NCI-H226 (cell line): ENCODE measurements at places on chromosomes 4 and X.
A peak's percentile ranks its signal among the peaks of the same experiment; 100 is the strongest.

DNA sequence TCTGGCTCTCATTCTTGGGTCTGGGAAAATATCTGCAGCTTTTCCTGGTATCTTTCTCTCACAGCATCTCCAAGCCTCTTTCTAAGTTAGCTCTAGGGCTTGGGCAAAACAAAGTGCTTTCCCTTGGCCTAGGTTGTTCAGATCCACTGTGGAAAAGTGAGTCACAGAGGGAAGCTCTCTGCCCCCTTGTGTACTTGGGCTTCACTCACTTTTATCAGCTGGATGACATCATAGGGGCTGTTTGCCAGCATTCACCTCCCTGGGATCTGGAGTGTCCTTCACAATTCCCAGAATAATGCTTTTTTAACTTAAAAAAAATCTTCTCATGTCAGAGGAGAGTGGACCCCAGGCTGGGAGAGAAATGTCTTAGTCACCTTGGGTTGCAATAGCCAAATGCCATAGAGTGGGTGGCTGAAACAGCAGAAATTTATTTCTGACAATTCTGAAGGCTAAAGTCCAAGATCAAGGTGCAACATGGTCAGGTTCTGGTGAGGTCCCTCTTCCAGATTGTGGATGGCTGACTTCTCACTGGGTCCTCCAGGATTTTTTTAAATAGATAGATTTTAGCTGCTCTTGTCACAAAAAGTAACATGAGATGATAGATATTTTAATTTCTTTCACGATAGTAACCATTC is 247.8 kb downstream of the SH2D1A start:
- peak; percentile 3 for DNase-seq

- DNase-seq: peak; percentile 61
These were observed 472.9 kb upstream of the GRID2 start for GRCh38 chr4:91830681-91831395.

GRCh38 chr4:152024881-152025280 is 264.1 kb upstream of the GATB start:
- no peak for DNase-seq

DNA sequence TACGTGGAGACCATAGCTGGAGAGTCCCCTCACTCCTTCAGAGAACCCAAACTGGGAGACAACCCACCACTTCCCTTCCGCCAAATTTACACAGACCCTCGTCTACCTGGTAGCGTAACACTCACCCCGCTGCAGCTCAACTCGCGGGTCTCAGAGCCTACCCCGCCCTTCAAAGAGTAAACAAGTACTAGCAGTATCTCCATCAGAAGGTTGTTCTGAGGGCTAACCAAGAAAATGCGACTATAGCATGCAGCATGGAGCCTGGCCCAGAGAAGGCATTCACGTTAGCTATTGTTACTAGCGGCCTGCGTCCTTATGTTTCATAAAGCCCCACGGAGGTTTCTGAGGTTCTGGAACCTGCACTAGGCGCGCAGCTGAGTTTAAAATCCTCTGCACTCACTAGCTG is 531 bp upstream of the MANBA start:
- no peak for DNase-seq

DNA sequence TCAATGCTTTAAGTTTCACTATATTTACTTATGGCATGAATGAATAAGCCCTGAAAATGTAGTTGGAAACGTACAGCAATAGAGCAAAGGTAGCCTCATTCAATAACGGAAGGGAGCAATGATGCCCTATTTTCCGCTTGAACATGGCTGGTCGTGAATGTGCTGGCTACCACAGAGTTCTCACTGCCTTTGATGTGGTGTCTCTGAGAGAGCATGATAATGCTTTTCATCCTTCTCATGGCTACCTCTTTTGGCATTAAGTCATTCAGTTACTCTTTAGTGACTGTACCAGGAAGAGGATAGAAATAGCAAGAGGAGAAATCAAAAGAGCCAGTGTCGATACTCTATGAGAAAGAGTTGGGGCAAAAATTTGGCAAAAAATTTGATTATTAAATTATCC is 308.0 kb downstream of the PPP3CA start:
- DNase-seq: no peak

- peak; percentile 64 for DNase-seq
These were observed 953.4 kb upstream of the NDST4 start for GRCh38 chr4:116066711-116067245.

DNA sequence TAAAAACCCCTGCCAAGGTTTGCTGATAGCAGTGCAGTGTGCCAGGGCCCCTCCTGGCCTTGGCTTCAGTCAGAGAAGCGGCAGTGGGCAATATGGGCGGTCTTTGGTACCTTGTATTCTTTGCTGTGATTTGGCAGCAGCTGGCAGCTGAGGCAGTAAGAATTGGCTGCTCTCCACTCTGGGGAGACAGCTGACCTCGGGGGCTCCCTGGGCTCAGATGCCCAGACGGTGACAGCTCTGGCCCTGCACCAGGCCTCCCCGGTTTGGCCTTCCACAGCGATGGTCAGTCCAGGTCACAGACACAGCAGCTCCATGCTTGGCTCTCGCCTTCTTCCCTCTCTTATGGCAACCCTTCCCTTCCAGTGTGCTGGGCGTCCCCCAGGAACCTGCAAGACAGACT is 330.9 kb downstream of the BCOR start:
- DNase-seq: no peak

- peak; percentile 27 for DNase-seq
These were observed 65.8 kb upstream of the DIPK2B start for GRCh38 chrX:45266456-45266855.

- DNase-seq: no peak
These were observed 342.5 kb upstream of the GATB start for GRCh38 chr4:152103181-152103901.

GRCh38 chr4:168651374-168651773 is 154.5 kb downstream of the PALLD start:
- DNase-seq: no peak

DNA sequence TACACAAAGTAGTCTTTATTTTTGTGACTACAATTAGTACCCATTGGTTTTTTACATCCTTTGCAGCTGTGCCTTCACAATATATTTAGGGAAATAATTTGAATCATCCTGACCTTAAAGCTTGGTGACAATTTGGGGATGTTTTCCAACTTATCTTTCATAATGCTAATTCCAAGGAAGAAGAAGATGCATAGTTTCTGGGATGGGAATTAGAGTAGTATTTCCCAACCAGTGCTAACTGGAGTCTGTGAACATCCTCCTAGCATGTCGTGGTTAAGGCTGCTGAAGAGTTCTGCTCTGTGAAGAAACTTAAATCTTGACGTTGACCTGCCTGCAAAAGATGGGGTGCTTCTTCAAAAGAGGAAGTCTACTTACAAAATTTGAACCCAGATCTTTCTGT is 173.5 kb downstream of the ANK2 start:
- peak; percentile 13 for DNase-seq

GRCh38 chr4:19927381-19927780 is 324.3 kb upstream of the SLIT2 start:
- DNase-seq: peak; percentile 33

- no peak for DNase-seq
These were observed 141.6 kb downstream of the HS3ST1 start for GRCh38 chr4:11287055-11287454.

DNA sequence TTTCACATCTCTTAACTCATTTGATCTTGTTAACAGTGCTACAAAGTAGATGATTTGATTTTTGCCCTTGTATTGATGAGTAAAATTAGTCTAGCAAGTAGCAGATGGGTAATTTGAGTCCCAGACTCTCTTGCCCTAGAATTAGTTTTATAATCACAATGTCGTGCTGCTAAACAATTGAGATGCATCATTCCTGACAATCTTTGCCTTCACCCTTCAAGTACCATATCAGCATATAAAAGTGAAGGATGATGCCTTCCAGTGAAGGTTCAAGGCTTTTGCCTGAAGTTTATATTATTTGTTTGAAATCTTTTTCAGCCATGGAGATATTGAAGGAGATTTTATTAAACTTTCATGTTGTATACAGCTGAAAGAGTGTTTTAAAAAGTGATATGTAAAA is 141.4 kb downstream of the GRID2 start:
- no peak for DNase-seq

GRCh38 chr4:146510942-146511341 is 10.8 kb downstream of the SLC10A7 start:
- DNase-seq: no peak

DNA sequence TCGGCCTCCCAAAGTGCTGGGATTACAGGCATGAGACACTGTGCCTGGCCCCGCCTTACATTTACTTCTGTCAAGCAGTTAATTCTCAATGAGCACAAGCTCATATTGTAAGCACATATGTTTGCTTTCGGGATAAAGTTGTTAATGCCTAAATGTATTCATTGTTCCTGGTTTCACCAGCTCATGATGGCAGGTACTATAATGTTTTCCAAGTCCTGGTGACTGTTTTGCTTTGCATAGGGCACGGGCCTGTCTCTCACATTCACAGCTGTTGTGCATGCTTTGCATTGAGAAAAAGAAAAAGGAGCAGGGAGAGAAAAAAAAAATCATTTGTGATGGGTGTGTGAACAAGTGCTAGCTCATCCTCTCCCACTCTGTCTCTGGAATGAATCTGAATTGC is 661.2 kb upstream of the TENM3 start:
- no peak for DNase-seq

GRCh38 chrX:10988653-10989052 is 122.5 kb upstream of the HCCS start:
- no peak for DNase-seq

DNA sequence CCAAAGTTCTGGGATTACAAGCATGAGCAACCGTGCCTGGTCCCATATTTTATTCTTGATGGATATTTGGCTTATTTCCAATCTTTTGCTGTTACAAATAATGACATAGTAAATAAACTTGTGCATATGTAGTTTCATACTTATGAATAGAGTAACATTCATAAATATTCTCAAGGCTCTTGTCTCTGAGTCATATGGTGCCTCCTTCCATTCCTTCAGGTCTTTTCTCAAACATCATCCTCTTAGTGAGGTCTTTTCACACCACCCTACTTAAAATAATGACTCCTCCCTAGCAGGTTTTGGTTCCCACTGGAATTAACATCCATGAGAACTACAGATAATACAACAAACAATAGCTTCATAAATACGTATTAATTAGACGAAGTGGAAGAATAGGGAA is 416.6 kb downstream of the IQCM start:
- DNase-seq: peak; percentile 5
